MM.1S (cell line): ENCODE measurements at places on chromosomes 12 and 14.

GRCh38 chr14:91153360-91153759 is 39.5 kb downstream of the DGLUCY start:
- DNase-seq, result no peak

GRCh38 chr12:109617491-109617890 is 43.9 kb downstream of the MVK start:
- no peak for DNase-seq

- peak; percentile 35 for DNase-seq
Observed at GRCh38 chr12:16347391-16348298, at the start of gene MGST1. MGST1 (plus strand) TSS chr12:16347645; CDS start chr12:16354253, 6,608 bp downstream.

DNA sequence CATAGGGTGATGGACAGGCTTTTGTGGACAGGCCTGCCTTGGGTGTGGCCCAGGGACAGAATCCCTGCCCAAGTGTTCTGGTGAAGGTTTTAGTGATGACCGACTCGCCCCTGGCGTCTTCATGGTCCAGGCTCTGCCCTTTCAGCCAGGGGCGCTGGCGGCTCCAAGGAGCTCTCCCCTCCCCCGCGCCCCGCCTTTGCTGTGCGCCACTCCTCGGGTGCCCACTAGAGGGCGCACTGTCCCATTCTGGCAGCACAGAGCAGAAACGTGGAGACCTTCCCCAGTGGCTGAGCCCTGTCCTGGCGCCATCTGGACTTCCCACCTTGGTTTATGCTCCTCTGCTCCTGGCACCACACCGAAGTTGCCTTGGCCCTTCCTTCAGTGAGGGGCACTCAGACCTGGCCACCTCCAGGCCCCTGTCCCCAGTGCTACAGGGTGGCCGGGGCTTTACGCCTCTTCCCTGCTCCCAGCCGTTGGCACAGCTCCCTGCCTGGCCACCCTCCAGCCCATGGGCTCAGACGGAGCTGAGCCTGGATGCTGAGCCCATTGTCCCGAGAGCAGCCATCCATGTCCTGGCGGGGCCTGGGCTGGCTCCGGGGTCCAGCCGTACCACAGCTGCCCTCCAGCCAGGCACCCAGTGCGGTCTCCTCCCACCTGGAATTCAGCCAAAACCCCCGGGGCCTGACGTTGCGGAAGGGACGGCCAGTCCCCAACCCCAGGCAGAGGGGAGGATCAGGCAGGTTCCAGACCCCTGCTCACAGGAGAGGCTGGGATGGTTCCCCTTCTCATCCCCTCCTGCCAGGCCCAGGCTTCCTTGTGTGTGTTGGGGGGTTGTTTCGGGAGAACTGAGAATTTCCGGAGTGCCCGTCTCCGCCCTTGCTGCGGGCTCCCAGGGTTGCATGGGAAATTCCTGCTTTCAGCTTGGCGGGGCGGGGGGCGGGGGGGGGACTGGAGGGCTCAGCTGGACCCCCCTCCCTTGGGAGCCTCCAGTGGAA is 5.6 kb upstream of the CRIP1 start:
- peak; percentile 53 for DNase-seq

- DNase-seq, result no peak
Observed at GRCh38 chr12:124053851-124054250, 80.8 kb downstream of the ZNF664 start.

DNA sequence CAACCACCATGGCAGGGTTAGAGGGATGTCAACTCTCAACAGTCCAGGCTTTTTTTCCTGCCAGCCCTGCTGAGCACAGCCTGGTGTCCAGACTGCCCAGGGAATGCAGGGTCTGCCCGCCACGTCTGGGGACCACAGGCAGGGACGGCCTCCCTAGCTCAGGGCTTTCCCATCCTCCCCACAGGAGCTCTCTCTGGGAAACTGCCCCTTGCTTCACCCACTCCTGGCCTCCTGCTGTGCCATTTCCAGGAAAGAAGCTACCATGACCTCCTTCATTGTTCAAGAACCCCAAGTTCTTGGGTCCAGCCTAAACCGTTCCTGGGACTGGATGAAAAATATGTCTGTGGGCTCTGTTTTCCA is 4.8 kb downstream of the SCNN1A start:
- no peak for DNase-seq

GRCh38 chr12:38775457-38775856 is 129.9 kb downstream of the CPNE8 start:
- DNase-seq, result peak; percentile 83

- no peak for DNase-seq
Observed at GRCh38 chr14:84250893-84251292, 1279.1 kb upstream of the FLRT2 start.

GRCh38 chr14:50854521-50854920 is 17.3 kb upstream of the ABHD12B start:
- no peak for DNase-seq

- DNase-seq, result no peak
Observed at GRCh38 chr14:102873131-102873530, 49.3 kb upstream of the AMN start.

DNA sequence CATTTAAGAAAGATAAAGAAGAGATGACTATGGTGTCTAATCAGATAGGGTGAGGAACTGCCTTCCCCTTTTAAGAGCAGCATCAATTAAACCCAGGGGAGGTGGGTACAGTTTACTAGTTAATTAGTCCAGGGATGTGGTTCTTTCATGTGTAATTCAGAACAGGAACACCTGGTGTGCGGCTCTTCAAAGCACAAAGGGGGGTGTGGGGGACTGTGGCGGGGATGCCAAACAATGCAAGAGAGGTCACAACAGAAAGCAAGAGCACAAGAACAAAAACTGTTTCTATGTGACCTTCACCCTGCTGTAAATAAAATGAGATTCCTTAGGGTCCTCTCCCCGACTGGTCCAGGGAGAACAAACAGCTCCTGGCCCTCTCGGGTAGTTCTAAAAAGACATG is 183.9 kb upstream of the SOX5 start:
- DNase-seq, result peak; percentile 21

DNA sequence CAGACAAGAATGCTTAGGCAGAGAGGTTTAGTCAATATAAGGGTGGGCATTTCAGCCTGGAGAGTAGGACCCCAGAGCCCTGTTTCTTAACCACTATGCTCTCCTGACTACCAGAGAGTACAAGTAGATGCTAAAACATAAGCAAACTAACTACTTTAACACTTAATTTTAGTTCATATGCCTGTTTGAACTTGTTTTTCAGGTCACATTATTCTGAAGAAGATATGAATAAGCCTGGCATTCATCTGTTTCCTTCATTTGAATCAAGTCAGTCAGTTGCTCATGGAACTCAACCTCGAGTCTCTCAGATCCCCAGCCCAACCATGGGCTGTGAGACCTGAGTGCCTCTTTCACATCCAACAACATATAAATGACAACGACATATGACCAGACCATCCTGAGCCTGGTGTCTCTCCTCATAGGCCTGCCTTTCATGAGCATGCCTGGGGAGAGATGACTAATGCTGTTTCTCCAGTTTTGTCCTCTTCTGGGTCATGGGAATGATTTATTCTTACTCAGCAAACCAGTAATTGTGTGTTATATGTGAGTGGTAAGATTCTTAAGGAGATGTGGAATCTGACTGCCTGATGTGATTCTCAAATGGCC is 251.1 kb upstream of the BTG1 start:
- DNase-seq, result no peak

- no peak for DNase-seq
Observed at GRCh38 chr14:64691376-64691775, 12.8 kb upstream of the PLEKHG3 start.

DNA sequence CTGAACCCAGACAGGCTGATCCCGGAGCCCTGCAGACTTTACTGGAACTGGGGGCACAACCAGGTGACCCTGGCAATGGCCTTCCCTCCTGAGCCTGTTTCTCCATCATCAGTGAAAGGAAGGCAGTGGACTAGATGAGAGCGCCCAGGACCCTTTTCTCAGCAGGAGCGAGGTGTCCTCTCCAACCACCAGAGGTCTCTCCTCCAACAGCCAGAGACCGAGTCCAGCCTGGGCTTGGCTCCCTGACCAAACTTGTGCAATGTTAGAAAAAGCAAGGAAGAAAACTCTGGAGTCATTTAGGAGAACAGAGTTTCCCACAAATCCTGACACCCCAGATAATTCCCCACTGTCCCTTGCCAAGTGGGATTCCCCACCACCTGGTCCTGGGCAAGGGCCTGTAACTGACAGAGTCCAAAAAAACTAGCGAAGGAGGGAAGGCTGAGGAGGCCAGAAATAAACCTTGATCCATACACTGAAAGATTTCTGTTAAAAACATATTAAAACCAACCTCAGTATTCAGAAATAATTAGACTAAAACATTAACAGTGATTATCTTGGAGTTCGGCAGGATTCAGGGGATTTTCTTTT is 9.0 kb downstream of the RPS6KL1 start:
- no peak for DNase-seq

DNA sequence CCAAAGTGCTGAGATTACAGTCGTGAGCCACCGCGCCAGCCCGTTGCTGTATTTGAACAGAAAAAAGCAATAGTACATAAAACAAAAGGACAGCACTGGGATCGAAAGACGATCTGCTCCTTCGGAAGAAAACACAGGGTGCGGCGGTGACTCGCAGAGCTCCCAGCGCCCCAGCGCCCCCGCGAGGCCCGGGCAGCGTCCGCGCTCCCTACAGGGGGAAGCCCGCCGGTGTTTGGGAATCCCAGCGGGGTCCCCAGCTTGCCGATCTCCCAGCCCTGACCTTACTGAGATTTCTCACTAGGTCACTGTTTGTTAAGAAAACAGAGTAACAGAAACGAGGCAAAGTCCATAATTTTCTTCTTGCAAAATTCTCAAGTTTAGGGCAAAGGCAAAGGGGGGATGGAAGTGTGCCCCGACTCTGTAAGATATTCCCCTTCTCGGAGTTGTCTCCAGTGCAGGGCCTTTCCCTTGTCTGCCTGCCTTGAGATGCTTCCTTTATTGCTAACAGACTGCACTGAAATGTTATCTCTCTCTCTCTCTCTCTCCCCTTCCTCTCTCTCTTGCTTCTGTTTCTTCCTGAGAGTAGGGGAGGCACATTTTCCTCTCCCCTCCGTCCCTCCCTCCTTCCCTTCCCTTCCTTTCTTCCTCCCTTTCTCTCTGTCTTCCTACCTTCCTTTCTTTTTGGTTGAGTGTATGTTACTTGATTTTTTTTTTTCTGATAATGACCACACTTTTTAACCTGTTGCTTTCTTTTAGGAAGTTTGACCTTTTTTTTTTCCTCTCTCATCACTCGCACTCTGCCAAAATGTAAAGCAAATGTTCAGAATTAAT is 91.9 kb downstream of the TMEM30B start:
- no peak for DNase-seq

DNA sequence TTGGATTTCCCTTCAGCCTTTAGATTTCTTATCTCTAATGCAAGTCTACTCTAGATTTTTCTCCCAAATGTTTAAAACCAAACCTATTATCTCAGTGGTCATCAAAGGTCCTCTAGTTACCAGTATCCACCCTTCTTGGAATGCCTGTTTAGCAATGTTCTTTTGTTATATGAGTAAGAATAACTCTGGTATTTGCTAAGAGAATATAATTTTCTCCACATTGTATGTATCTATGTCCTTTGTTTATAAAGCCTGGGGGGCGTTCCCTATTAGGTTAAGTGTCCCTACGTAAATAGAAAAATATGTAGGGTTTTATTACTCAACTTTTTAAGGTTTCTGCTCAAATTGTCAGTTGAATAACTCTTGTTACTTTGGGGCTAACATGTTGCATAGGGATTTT is 27.3 kb downstream of the PPM1A start:
- no peak for DNase-seq

DNA sequence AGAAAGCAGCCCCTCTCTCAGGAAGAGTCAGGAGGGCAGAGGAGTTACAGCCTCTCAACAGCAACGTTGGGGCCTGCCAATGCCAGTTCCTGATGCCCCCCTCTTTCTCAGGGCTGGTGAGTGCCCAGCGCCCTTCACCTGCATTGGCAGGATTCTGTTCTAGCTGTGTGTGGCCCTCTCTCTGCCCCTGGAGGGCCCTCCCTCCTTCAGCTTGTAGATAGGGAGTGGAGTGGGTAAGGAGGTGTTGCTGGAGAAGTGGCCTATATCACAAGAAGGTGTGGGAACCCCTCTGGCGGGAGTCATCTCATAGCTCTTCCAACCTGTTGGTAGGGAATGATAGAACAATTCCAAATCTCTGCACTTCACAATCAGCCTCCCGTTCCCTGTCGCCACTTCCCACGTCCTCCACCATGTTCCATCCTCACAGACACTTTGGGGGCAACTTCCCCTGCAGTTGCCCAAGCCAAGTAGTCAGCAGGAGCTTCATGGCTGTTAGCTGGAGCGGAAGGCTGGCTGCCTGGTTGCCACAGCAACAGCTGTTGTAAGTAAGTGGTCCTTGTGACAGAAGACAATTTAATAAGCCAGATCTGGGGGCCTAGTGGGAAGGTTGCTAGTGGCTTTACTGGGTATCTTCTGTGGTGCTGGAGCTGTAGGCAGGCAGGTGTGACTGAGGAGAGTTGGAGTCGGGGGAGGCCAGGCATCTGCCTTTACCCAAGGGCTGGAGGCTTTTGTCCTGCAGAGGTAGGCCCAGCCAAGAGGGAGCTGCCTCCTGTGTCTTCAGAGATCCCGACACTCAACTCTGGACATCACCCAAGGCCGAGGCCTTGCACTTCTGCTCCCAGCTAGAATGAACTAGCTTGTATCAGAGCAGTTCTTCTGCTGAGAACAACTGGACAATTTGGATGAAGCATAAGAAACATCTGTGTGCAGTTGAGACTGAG is 38.4 kb downstream of the GALNT16 start:
- DNase-seq, result no peak

- DNase-seq, result no peak
Observed at GRCh38 chr14:102220031-102220430, 80.3 kb downstream of the WDR20 start.

DNA sequence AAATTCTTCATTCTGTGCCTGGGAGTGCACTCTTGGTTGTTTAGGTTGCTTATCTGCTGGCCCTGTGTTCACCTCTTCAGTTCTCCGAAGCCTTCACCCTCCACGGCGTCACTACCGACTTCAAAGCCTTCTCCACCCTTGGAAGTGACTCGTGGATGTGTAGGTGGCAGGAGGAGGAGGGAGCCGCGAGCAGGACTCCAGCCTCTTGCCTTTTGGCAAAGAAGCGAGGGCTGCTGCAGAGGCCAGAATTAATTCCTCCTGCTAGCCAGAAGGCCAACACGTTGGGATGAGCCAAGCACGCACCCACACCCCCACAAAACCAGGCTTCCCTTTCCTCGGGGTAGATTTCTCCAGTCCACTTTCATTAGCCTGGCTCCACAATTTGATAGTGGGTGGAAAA is 86.5 kb downstream of the TBX5 start:
- no peak for DNase-seq

GRCh38 chr14:39396448-39396847 is 35.8 kb downstream of the FBXO33 start:
- no peak for DNase-seq

DNA sequence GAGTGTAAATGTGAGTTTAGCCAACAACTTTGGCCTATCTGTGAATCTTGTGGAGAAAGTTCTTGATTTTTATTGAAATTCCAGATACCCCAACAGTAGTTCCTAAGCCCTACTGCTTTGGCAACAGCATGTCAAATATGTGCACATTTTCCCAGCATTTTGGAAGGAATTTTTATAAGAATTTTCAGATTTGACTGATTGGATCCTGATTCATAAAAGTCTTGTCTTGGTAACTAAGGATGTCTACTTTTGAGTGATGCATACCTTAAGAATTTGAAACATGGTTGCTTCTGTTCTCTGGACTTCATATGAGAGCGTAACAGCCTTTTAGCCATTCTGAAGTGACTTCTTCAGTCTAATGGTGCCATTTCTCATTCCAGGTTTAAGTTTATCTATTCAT is 106.7 kb downstream of the ANO4 start:
- no peak for DNase-seq
